Tongue (tissue), 3 donors: ENCODE measurements at places on chromosomes 16 and 17.

- no peak for DNase-seq
Observed at GRCh38 chr17:46182961-46183360, 10.3 kb downstream of the KANSL1 start.

GRCh38 chr16:88599092-88599733 is 29.0 kb downstream of the ZC3H18 start:
- DNase-seq, result peak; percentile 40

DNA sequence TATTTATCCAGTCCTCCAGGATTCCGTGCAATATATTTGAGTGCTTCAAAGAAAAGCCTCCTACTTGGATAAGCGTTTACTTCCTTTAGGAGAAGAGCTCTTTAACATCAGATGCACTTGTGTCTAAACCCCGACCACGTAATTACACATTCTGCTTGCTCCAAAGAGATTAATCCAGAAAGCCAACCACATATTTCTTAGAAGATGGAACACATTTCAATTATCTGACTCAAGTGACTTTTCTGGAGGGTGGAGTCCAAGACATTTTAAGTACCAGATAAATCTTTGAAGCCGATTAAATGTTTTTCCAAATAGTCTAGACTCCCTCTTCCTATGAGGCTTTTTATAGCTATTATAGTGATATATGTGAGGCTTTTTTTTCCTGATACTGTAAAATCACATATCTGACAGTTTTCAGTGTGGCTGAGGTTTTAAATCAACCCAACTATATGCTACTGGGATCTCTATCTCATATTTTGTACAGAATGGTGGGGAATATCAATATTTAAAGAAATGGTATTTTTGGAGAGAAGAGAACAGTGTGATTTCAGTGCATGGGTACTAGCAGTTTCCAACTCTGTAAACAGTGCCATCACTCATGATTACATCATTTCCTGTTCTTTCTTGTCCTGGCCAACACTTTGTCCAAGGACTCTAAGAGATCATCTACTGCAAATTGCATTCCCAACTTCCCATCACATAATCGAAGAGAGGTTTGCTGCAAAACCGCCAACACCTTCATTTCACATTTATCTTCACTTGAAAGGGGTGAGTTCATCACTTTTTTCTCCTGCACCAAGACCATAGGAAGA is 192.4 kb upstream of the HSBP1 start:
- DNase-seq, result no peak

DNA sequence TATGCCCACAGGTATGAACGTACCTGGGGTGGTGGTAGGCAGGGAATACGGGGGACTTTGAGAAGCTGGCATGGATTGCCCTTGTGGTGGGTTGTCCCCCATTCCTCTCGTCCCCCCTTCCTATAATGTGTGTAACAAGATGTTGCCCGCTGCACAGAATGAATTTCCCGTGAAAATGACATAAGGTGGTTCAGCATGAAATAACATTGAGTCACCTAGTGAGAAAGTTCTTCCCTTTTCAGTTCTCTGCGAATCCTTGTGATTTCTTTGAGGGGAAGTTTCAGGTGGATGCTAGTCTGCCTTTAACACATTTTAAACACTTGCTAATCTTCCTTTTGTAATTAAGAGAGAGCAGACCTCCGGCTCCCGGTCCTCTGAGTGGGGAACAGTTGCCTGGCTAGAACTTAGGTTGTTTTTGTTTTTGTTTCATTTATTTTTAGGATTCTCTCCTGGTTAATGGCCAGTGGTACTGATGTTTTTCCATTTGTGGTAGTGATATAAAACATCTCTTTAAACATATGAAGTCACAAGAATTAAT is 58.9 kb downstream of the RAP1GAP2 start:
- no peak for DNase-seq

- DNase-seq, result peak; percentile 62
Observed at GRCh38 chr17:37488607-37489196, 989 bp upstream of the DUSP14 start.

DNA sequence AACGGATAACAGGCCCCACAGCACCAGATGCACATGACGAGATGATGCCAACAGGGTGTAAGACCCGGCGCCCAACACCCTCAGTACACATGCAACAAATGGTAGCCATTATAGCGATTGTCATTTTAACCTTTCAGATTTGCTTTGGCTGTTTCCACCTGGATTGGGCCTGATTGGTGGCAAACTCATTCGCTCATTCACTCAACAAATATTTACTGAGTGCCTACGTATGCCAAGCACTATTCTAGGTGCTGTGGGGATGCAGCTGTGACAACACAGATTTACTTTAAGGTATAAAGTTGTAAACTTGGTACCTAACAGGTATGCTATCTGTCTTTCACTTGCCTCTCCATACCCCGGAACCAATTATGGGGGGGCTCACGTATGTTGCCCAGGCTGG is 66.8 kb downstream of the SRCIN1 start:
- DNase-seq, result no peak

- no peak for DNase-seq
Observed at GRCh38 chr16:81140930-81141780, 45.0 kb upstream of the GCSH start.
